ENCODE measurements at places on chromosomes 6 and 20.

DNA sequence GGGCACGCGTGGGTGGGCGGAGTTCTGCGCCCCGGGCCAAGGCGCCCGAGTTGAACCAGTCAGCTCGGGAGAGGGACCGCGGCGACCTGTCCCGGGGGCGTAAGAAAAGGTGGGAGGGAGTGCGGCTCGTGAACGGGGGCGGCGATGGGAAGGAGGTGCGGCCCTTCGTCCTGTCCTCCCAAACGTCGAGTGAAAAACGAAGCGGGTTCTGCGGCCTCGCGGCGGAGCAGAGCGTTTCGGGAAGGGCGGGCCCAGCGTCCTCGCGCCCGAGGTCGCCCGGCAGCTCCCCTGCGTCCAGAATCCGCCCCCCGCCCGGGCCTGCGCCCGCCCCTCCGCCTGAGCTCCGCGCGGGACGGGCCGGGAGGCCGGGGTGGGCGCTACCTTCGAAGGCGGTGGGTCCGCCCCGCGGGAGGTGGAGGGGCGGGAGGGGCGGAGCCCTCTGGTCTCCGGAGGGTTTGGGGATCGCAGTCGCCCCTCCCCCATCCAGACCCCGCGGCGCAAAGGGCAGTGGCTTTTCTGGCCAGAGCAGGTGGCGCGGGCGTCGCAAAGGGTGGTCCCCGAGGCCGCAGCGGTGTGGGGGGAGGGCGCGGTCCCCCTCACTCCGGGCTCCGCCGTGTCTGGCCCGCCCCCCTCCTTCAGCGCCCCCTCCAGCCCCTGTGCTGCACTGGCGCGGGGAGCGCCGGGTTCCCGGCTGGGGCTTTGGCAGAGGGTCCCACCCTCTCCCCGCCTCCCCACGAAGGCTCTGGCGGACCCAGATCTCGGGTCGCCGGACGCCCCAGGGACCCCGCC lies 838 bp downstream of the STMN3 start:
- no peak for DNase-seq

DNA sequence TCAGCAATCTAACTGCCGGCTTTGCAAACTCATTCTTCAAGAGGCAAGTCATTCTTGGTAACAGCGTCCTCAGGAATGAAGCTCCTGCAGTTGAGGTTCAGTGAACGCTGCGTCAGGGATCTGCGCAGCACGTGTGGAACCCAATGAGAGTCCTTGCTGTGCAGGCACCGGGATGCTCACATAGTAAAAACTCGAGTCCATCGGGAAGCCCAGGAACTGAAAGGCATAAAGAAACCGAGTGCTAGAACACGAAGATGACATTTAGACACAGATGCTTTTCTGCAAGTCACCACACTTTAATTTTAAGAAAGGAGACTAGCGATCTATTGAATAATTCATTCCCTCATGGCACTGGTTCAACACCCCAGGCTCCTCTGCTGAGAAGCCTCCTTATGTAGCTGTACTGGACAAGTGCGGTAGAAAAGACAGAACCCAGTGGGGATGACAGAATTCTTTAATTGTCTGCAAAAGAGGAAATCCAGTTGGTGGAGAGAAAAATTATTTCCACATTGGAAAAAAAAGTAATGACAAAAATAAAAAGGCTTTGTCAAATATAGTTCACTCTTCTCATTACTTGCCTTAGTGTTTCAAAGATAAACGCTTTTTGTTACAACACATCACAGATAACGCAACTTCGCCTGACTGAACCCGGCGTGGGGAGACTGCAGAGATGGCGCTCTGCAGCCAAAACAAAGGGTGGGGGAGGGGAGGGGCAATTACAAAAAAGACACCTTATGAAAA lies 1.9 kb upstream of the AFDN start:
- peak; percentile 34 for DNase-seq

GRCh38 chr6:137798846-137799245 lies 68.2 kb upstream of the TNFAIP3 start:
- DNase-seq: no peak

DNA sequence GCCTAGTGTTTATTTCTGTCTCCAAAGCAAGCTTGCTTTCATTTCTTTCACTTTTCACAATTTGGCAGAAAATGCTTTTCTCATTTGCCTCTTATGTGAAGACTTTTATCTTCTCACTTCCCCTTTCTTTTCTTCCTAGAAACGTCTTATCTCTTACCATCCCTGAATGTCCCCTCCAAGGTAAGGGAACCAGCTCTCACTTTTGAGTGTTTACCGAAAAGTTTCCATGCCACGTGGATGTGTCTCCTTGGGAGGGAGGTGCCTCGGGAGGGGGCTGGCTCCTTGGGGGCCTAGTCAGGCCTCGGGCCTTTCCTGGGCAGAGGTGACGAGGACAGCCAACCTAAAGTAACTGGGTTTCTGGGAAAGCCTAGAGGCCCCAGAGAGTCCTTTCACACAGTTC lies 127.4 kb downstream of the CD24 start:
- no peak for DNase-seq

DNA sequence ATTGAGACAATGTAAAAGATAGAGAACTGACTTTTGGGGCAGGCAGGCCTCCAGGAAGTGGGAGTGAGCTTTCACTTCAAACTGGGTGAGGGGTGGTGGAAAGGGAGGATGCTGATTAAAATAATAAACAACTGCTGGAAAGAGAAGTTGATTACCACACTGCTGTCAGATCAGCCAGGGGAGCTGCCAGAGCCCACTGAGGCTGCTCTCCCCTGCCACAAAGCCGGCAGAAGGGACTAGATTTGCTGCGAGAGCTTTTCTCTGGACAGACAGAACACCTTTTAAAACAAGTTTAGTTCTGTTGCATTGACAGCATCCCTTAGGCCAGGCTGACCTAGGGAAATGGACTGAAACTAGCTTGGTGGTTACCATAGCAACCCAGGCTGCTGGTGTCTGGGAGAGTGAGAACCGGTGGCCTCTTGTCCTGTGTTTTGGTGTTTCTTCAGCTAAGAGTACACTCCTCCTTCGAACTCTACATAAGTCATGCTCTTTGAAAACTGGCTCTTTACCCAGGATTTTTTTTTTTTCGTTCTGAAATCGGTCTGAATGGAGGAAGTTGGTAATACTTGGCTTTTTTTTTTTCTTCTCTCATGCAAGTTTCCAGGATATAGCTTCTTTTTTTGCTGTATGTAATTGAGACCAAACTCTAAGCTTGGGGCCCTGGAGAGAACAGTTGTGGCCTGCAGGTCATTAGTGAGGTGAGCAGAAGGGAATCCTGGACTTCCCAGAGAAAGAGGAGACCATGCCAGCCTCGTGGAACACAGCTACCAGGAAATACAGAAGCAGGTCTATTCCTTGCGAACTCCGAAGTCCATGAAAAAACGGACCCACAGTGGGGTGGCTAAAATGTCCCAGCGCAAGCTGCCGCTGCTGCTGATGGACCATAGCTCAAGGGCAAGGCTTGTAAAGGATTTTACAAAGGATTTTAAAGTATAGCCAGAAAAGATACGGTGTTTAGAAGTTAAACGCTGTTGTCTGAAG lies 374.4 kb downstream of the UTRN start:
- DNase-seq: no peak

DNA sequence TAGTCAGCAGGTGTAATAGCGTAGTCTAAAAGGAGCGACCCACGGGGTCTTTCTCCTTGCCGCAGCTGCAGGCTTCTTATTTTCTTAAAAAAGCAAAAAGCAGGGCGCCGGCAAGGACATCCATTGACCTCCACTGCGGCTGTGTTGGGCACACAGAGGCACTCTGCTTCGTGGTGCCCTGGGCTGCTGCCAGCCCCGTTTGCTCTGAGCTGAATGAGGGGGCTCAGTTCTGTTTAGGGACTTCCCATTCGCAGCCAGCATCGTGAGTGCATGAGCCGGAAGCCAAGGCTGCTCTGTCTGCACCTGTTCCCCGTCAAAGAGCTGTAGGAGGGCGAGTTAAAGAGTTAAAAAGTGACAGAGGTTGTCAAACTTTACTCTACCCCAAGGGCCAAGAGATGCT lies 1.7 kb upstream of the SLC22A2 start:
- no peak for DNase-seq

DNA sequence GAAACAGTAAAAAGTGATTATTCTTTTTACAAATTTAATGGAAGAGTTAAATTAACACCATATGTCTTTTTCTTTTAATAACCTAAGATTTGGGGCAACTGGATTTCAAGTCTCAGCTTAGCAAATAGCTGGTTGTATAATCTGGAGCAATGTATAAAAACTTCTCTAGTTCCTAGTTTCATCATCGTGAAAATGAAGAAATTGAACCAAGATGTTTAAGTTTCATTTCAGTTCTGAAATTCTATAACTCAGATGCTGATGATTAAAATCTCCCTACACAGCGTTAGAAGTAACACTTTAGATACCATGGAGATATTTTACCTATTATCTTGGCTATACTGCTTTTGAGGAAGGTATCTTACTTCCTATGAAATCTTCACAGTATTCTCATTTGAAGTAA lies 252.0 kb downstream of the KIF16B start:
- DNase-seq: no peak

DNA sequence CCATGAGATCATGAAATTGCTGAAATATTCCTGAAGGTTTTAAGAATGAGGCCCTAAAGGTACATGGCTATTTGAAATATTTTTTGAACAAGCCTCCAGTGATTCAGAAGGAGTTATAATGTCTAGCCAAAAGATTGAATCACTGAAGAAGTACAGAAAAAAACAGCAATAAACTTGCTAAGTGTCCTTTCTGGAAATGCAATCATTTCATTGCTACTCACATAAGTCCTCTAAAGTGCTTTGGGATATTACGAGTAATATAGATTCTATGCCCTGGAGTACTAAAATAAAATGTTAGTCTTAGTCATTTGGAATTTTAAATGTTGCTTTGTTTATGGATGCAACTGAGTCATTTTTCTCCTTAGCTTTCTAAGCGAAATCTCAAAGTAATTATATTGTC lies 32.7 kb downstream of the CENPW start:
- no peak for DNase-seq

- DNase-seq: no peak
Measured at GRCh38 chr6:13575377-13575775, 975 bp downstream of the SIRT5 start.

GRCh38 chr20:4476903-4477500 lies 244.7 kb upstream of the PRND start:
- DNase-seq: no peak

- no peak for DNase-seq
Measured at GRCh38 chr6:127824061-127824460, 76.8 kb downstream of the THEMIS start.

DNA sequence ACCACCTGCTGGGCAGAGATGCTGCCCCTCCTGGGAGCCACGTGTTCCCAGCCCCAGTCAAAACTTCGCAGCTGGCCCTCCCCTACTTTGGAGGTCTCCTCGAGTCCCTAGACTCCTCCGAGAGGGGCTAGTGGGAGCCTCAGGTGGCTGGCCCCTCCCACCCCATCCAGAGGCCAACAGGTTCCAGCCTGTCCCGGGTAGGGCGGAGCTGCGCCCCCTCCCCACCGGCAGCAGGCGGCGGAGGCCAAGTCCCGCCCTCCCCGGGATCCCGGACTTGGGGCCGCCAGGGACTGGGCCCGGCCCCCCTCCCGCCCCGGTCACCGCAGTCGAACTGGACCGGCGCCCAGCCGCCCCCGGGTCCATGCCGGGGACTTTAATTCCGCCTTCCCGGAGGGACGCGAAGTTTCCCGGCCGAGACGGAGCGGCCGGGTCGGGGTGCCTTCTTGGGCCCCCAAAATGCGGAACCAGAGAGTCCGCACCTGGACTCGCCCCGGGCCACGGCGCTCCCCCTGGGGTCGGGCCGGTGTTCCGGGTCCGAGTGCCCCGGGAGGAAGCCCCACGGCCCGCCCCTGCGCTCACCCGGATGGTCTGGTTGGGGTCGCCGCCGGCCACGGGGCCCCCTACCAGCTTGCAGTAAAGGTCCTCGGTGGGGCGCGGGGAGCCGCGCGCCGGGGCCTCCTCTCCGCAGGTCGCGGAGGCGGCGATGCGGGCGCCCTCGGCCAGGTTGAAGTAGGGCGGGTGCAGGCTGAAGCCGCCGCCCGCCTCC lies 559 bp downstream of the LAMA5 start:
- DNase-seq: no peak

- no peak for DNase-seq
Measured at GRCh38 chr20:11045412-11046175, 371.8 kb upstream of the JAG1 start.

DNA sequence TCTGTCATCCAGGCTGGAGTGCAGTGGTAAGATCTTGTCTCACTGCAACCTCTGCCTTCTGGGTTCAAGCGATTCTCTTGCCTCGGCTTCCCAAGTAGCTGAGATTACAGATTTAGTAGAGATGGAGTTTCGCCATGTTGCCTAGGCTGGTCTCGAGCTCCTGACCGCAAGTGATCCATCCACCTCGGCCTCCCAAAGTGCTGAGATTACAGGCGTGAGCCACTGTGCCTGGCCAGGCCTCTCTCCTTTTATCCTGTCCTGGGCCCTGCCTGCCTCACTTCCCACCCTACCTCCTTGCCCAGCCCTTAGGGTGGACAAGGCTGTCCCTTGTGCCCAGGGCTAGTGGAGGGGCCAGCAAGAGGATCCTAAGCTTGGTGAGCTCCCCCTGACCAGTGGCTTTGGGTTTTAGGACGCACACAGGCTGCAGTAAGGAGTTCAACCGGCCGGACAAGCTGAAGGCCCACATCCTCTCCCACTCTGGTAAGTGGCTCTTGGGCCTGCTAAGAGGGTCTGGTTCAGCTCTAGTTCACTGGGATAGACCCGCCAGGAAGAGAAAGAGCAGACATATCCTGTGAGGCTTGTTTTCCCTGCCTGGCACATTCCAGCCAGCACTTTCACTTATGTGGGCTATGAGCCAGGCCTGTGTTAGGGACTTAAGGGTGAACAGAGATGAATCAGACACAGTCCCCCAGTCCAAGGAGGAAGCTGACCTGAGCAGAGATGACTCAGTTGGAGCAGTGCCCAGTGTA lies 21.9 kb upstream of the CHMP4B start:
- DNase-seq: peak; percentile 89

GRCh38 chr6:68256391-68256790 lies 378.7 kb upstream of the ADGRB3 start:
- no peak for DNase-seq

DNA sequence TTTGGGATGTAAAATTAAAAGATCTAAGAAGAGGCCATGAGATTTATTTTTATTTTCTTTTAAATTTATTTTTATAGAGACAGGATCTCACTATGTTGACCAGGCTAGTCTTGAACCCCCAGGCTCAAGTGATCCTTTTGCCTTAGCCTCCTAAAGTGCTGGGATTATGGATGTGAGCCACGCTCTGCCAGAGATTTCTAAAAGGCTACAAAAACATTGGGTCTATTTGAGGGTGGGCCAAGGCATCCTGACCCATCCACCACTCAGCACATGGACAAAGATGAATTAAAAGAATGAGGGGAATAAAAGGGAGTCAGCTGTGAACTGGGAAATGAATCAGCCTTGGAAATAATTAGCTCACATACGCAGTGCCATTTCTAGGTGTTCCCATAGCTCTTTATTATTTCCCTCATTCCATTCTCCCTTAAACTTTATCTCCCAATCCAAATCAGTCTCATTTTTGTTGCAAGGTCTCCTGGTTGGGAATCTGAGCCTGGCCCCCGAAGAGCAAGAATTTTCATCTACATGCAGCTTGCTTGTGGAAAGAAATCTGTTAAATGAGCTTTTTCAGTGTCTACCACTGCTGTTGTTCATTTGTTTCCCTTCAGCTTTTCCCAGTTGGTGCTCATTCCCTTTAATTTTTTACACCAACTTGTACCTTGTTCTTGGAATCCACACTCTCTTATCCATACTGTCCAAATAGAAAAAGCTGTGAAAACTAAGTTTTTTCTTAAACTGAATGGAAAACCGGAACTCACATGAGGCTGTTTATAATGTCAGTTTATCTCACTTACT lies 66.9 kb downstream of the MKKS start:
- DNase-seq: no peak
